ENCODE measurements at places on chromosomes 1 and 21. TPM values are rescaled to one million over a fixed set of nuclear protein-coding genes. Genes with fewer than 3 reads are reported as not detected.

GRCh38 chr1:201806801-201807200 lies 22.2 kb upstream of the IPO9 start:
- no peak for DNase-seq

- no peak for DNase-seq
These were observed 64.4 kb downstream of the KCTD3 start for GRCh38 chr1:215631489-215631888.

DNA sequence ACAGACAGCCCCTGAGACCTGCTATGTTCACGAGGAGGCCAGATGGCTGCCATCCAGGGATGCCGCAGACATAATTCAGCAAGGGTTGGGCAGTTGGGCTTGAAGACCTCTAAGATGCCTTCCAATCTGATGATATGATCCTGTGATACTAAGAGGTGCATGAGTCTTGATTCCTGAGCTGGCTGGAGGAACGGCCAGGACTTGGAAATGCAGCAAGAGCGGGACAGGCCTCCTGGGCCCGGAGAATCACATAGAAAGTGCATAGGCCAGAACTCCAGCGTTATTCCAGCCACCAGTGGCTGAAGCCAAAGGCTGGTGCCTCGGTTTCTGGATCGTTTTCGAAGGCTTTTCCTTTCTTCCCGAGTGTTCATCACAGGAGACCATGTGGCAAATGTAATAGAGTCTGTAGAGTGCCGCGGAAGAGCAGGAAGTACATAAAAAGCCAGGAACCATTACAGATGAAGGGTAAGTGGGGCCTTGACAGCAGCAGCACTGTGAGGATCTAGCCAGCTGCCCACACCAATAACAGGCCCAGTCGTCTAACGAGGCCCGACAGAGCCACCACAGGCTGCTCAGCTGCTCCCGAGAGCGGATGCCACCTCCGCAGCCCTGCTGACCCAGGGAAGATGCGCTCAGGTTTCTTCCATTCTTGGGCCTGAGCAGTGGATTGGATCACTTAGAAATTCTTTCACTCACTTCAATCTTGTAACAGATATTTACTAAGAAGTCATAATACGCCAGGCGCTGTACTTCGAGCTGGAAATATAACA lies 14.0 kb upstream of the LHX4 start:
- no peak for DNase-seq

- DNase-seq, result no peak
These were observed 83.4 kb downstream of the USP24 start for GRCh38 chr1:55131801-55132200.

DNA sequence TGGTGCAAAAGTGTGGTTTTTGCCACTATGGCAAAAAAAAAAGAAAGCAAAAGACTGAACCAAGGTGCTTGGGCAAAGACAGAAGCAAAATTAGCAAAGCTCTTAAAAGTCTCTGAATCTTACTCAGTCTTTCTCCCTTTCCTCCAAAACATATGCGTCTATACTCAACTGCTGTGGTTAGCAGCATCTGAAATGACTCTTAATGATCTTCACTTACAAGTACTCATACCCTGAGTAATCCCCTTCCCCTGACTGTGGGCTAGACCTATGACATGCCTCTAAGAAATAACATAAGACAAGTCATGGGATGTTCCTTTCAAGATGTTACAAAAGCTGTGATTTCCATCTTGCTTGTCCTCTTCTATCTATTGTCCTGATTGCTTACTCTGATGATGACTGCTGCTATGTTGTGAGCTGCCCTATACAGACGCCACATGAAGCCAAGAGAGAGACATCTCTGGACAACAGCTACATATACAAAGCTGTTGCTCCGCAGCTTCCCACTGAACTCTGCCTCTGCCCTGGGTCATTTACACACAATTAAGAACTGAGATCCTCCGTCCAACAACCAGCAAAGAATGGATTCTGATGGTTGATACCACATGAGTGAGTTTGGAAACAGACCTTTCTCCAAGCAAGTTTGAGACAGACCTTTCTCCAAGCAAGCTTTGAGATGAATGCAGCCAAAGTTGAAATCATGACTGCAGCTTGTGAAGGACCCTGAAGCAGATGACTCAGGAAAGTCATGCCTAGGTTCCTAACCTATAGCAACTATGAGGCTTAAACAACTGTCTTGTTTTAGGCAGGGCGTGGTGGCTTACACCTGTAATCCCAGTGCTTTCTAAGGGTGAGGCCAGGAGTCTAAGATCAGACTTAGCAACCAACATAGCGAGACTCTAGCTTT lies 55.2 kb downstream of the PUM1 start:
- DNase-seq, result no peak

DNA sequence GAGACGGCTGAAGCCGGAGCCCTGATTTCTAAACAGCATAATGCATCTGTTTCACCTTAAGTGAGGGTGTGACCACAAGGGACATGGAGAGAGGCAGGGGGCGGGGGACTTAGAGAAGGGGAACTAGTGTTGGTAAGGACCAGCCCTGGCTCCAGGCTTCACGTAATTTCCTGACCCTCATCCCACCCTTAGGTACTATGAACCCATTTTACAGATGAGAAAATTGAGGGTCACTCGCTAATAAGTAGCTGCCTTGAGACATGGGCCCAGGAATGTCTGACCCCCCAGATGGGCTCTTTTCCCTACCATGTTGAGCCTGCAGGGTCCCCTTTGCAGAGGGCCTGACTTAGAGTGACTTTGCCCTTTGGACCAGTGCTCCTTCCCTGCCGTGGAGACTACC lies 4.7 kb downstream of the EPHA8 start:
- no peak for DNase-seq

DNA sequence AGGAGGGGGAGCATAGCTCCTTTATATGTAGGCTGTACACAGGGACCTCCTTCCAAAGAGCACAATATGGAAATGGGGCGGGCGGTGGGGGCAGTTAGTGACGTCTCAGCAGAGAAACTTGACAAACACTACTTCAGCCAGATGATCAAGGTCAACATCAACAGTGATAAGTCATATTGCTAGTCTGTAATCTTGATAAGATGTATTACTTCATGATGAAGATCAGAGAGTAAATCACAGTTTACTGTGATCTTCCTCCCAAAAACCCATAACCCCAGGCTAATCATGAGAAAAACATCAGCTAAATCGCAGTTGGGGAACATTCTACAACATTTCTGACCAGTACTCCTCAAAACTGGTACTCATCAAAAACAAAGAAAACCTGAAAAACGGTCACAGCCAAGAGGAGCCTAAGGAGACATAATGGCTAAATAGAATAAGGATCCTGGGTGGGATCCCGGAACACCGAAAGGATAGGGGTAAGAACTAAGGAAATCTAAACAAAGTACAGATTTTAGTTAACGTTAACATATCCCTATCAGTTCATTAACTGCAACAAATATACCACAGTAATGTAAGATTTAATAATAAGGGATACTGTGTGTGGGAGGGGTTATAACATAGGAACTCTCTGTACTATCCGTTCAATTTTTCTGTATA lies 20.2 kb downstream of the LPAR3 start:
- no peak for DNase-seq

GRCh38 chr1:156113282-156113950 lies 1.1 kb upstream of the LMNA start:
- no peak for DNase-seq

DNA sequence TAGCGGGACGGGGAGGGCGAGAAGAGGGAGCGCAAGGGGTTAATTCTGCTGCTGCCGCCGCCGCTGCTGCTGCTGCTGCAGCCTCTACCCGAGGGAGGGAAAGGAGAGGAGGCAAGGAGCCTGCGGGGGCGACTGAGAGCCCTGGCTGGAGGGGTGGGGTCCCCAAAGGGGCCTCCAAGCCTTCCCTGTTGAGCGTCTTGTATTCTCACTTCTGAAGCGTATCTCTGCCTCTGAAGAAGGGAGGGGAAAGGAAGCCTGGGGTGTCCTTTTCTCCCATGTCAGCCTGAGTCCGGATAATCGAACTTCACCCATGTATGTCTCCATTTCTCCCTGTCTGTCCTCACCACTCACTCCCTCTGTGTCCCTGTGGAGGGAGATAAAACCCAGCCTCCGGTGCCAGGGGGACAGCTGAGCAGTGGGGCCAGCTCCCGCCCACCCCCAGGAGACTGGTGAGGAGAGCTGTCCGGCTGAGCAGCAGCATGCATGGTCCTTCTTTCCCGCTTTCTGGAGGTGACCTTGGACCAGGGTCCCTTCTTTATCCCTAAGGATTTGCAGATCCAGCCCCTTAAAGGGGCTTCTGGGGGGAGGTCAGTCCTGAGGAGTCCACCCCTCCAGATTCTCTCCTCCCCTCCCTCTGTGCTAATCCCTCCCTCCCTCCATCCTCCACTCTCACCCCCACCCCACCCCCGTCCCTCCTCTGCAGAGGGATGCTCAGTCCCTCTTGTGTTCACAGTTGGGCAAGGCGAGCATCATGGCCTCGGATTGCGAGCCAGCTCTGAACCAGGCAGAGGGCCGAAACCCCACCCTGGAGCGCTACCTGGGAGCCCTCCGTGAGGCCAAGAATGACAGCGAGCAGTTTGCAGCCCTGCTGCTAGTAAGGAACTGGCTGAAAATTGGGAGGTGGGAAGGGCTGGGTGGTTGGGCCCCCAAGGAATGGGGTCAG lies 1.0 kb downstream of the NCDN start:
- DNase-seq, result peak; percentile 84

DNA sequence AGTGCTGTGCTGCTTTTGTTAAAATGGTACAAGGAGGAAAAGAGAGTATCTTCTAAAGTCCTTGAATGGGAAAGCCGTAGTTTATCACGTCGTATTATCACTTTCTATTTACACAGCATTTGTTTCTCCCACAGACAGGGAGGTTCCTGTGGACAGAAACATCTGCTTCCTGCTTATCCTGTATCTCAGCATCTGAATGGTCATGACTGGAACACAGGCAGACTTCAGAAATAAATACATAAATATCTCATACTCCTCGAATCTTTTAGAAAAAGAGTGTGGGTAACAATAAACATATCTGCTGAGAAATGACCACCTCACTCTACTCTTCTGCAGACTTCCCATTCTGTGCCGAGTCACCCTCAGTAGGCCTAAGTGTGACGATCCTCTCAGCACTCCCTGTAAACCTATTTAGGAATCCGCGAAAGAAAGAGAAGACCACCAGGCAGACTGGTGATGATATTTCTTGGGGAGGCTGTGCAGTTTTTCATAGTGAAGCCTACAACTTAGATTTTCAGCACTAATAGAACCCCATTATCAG lies 393.5 kb downstream of the SMYD3 start:
- DNase-seq, result no peak

DNA sequence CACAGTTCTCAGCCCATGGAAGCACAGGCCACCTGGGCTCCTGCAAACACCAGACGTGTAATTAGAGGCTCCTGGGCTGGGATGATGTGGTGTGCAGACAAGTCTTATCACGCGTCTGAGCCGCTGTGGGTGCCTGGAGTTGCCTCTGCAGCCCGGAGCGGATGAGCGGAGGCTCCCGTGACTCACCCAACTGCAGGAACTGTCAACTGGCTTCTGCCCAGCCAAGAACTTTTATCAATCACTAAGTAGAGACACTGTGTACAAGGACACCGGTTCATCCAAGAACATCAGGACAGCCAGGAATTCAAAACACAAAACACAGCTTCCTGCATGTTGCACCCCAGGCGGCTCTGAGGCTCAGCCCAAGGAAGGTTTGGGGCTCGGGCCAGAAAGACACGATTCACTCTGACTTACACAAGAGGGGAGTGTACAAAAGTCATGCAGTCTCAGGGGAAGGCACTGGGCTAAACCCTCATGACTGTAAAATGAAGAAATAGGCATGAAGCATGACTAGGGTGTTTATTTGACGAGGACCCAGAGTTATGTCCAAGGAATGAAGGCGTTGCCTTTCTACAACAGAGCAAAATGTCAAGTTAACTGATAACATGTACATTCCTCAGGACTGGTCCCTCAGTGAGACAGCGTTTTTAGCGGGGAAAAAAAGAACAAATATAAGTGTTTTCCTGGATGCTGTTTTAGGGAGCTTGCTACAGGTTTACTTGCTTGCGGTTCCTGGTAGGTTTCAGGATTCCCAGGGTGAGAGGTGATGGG lies 21.1 kb downstream of the ERRFI1 start:
- DNase-seq, result no peak

DNA sequence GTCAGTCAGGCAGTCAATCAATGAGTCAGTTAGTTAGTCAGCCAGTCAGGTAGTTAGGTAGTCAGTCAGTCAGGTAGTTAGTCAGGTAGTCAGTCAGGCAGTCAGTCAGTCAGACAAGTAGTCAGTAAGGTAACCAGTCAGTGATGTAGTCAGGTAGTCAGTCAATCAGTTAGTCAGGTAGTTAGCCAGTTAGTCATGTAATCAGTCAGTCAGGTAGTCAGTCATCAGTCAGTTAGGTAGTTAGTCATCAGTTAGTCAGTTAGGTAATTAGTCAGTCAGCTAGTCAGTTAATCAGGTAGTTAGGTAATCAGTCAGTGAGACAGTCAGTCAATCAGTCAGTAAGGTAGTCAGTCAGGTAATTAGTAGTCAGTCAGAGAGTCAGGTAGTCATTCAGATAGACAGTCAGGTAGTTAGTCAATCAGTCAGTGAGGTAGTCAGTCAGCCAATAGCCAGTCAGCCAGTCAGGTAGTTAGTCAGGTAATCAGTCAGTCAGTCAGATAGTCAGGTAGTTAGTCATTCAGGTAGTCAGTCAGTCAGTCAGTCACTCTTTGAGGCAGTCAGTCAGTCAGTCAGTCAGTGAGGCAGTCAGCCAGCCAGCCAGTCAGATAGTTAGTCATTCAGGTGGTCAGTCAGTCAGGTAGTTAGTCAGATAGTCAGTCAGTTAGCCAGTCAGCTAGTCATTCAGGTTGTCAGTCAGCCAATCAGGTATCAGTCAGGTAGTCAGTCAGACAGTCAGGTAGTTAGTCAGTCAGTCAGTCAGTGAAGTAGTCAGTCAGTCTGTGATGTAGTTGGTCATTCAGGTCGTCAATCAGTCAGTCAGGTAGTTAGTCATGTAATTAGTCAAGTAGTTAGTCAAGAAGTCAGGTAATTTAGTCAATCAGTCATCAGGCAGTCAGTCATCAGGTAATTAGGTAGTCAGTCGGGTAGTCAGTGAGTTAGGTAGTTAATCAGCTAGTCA lies 15.3 kb downstream of the KRTAP10-1 start:
- no peak for DNase-seq

GRCh38 chr1:118944546-118944945 lies 43.6 kb downstream of the TBX15 start:
- no peak for DNase-seq

PAPPA2 gene
- 0.06 TPM for total RNA-seq

RXFP4 gene
- not detected for total RNA-seq

KIF14 gene
- 3.3 TPM for total RNA-seq

FAM167B gene
- 1.4 TPM for total RNA-seq

RGS4 gene
- 2.1 TPM for total RNA-seq
